ENCODE measurements at places on chromosomes 13 and 19.

GRCh38 chr13:56134524-56134923 lies 1006.2 kb upstream of the PRR20A start:
- no peak for DNase-seq

GRCh38 chr19:1156305-1156801 lies 17.7 kb downstream of the SBNO2 start:
- DNase-seq, result no peak

DNA sequence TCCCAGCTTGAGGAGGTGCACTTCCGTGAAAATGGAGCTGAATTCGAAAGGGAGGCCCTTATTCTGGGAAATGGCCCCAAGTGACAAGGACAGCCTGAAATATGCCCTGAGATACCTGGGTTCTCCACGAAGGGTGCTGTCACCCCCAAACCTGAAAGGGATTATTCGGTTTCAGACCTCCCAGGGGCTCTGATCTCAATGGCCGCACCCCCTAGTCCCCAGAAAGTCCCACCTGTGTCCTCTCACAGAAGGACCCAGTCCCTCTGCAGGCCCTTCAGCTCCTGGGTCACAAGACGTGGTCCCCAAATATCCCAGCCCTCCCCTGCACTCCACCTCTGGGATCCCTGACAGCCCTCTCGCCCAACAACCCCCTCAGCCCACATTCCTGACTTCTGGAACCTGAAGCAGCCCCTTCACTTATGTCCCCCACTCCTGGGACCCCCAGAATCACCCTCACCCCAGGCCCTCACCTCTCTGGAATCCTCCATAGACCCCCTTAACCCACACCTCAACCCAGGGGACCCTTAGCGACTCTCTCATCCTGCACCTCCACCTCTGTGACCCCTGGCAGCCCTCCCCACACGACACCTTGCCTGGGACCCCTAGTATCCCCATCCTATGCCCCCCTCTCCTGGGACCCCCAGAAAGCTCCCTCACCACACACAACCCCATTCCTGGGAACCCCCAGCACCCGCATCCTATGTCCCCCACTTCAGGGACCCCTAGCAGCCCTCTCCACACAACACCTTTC lies 606 bp downstream of the SYNGR4 start:
- DNase-seq, result no peak

- DNase-seq, result no peak
Measured at GRCh38 chr13:79289571-79289970, 116.5 kb downstream of the RBM26 start.

GRCh38 chr19:4660993-4661392 lies 9.1 kb downstream of the MYDGF start:
- DNase-seq, result no peak
